ENCODE measurements at places on chromosomes 4 and X. TPM values are rescaled to one million over a fixed set of nuclear protein-coding genes. Genes with fewer than 3 reads are reported as not detected.

The P2RY10 gene
- not detected for total RNA-seq

The SLITRK2 gene
- not detected for total RNA-seq

The ZNF185 gene
- total RNA-seq = 4.6 TPM

The TEX13C gene
- not detected for total RNA-seq

The CLGN gene
- 0.81 TPM for total RNA-seq

The HAND2 gene
- 48.7 TPM for total RNA-seq

The NAP1L2 gene
- 1.2 TPM for total RNA-seq

The LNX1 gene
- 16.6 TPM for total RNA-seq

The CAPN6 gene
- not detected for total RNA-seq

The FAM47A gene
- total RNA-seq = not detected

The CD99 gene
- 327 TPM for total RNA-seq

The PPEF1 gene
- total RNA-seq = under 0.01 TPM

The CCDC120 gene
- 0.25 TPM for total RNA-seq

The CENPE gene
- 14.5 TPM for total RNA-seq

The NLGN4X gene
- total RNA-seq = 2.0 TPM

The RENBP gene
- 18.8 TPM for total RNA-seq

The GAGE13 gene
- not detected for total RNA-seq

The C4orf50 gene
- total RNA-seq = not detected

The MCUB gene
- total RNA-seq = 21.1 TPM

The PGRMC2 gene
- 21.9 TPM for total RNA-seq

The CTAG1B gene
- not detected for total RNA-seq

The CD99L2 gene
- total RNA-seq = 48.1 TPM

The MTNR1A gene
- not detected for total RNA-seq

The FANCB gene
- total RNA-seq = 6.5 TPM

The IGFBP7 gene
- total RNA-seq = 595 TPM

The PAGE1 gene
- total RNA-seq = not detected

The CRMP1 gene
- 0.06 TPM for total RNA-seq

The GCNA gene
- 2.7 TPM for total RNA-seq

The PABPC1L2A gene
- total RNA-seq = not detected

The CDKL2 gene
- 0.44 TPM for total RNA-seq
